8988T (cell line): ENCODE measurements at places on chromosomes 4 and X.

GRCh38 chr4:38562751-38563198 lies 101.2 kb upstream of the KLF3 start:
- DNase-seq: no peak

DNA sequence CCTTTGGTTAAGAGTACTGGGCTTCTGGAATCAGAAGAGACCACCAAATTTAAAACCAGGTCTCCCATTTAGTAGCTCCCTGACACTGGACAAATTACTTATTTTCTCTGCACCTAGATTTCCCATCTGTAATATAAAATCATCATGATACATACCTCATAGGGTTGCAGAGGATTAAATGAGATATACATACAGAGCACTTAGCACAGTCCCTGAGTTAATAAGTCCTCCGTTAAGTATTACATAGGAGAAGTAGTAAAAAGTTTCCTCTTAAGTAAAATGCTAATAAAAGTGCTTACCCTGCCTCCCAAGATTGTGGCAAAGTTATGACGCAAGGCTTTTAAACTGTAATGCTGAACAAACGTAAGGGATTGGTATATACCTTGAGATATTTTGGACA lies 539 bp upstream of the CHIC1 start:
- DNase-seq: no peak

DNA sequence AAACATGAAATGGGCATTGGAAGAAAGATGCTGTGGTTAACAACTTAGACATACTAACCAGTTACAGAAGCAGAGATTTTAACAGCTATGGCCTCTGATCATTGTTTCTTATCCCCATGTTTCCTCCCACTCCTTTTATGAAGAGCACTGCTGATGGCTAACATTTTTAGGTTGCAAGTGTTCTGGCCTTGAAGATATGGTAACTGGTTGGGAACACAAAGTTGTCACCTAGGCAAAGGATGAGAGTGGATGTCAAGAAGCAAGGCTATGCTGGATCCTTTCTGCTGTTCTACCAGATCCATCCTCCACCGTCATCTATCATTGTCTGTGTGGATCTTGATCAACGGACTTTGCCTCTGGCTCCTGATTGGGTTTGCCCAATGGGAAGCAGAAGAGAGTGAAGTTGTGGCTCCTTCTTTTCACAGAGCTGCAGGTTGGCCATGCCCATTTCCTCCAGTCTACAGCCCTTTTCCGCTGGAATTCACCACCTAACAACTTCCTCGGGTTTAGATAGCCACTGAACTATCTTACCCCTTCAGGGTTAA lies 48.9 kb upstream of the SPP1 start:
- no peak for DNase-seq

DNA sequence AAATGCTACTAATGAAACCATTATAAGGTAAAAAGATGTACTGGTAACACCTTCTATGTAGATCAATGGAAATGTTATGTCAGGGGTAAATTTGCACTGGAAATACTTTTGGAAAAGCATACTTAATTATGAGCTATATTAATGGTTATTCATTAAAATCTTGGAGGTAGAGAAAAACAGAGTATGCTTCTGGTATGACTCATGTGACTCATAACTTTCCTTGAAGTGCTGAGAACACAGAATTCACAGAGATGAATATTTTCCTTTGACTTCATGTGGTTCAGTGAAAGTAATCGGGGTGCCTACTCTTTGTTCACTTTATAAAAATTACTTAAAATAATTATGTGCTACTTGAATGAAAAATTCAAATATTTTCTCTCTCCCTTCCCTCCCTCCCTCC lies 254.2 kb downstream of the KCTD8 start:
- DNase-seq: no peak

GRCh38 chrX:148517176-148517575 lies 16.8 kb downstream of the AFF2 start:
- DNase-seq: no peak

- no peak for DNase-seq
Measured at GRCh38 chrX:45445745-45446412, 245.2 kb upstream of the DIPK2B start.

DNA sequence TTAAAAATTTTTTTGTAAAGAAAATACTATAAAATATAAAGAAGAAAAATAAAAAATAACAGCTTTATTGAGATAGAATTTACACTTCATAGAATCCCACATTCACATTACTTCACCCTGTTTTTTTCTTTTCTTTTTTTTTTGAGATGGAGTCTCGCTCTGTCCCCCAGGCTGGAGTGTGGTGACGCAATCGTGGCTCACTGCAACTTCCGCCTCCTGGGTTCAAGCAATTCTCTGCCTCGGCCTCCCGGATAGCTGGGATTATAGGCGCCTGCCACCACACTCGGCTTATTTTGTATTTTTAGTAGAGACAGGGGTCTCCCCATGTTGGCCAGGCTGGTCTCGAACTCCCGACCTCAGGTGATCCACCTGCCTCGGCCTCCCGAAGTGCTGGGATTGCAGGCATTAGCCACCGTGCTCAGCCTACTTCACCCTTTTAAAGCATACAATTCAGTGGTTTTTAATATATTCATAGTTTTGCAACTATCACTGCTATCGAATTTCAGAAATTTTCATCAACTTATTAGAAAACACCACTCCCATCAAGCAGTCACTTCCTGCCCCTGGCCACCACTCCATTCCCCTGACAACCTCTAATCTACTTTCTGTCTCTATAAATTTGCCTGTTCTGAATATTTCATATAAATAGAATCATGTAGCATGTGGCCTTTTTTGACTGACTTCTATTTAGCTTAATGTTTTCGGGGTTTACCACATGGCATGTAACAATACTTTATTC lies 48.7 kb downstream of the TMEM131L start:
- DNase-seq: no peak

- no peak for DNase-seq
Measured at GRCh38 chr4:1643971-1644735, 40.0 kb downstream of the FAM53A start.

DNA sequence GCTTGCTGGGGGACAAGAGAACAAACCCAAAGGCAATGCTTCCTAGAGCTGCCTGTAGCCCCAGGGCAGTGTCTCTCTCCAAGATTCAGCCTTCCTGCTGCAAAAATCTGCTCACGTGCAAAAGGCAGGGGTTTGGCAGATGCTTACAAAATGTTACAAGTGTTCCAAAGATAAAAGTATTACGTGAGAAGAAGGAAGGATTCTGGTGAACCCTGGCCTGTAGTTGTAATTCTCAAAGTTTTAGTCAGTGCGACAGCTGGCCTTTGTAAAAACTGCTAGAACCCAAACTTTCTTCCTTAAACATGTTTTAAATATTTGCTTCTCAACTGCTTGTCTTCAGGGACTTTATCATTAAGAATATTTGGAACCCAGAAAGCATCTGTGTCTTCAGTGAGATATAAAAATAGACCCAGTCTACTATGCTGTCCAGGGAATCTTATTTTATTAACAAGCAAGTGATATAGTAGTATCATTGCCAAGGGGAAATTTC lies 232.3 kb downstream of the FRMPD4 start:
- DNase-seq: no peak

DNA sequence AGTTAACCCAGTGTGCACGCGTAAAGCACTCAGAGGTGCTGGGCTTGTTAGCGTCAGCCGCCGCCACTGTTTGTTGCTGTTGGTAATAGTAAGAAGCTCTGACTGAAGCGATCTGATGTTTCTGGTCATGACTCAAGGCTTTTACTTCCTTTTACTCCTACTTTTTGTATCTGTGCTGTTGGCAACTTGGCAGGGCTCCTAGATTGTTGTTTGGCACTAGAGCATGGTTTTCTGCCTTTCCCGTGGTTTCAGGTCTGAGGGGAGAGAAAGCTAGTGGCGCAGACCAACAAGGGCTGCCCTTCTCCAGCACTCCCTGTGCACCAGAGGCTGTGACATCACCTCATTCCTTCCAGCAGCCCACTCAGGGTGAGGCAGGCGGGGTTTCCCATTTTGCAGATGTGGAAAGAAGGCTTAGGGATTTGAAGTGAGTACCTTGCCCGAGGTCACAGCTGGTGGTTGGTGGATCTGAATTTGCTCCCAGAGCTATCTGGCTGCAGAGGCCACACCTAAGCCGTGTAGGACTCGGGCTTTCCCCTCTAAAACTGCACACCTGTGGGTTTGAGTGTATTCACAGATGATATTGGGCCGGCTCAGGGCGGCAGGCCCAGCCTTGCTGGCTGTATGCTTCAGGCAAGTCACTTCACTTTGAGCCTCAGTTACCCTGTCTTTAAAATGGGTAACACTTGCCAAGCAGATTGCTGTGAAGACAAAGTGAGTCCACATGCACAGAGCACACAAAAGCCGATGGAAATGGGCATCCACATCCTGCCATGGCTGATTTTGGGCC lies 51.2 kb upstream of the TADA2B start:
- DNase-seq: no peak

DNA sequence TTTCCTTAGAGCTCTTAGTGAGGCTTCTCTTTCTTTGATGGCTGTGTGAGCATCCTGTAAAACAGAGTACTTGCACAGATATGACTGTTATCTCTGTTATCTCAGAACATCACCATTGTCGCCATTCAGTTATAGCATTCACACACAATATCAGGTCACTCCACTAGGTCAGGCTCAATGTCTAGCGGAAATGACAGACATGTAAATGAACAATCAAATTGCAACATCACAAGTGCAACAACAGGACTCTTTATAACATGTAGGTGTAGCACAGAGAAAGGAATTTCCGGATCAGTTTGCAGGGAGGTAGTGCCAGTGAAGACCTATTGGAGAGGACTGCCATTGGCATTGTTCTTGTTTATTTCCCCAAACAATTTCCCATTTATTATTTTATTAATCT lies 43.2 kb upstream of the IGSF1 start:
- DNase-seq: no peak

GRCh38 chr4:67550451-67550850 lies 5.1 kb upstream of the CENPC start:
- DNase-seq: no peak

DNA sequence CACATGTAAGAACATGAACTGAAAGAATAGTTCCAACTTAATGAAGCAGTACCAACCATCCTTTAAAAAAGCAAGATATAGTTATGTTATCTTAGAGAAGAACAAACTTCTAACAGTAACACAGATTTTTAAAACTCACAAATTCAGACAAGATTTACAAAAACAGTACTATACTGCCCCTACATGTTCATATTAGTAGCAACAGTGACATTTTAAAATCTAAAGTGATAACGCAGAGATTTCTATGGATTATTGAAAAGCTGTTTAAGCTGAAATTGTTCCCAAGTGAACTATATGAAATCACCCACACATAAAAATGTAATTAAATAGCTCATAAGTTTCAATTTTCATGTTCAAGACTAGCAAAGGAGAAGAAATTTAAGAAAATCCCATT lies 166.0 kb downstream of the FBXW7 start:
- DNase-seq: no peak

GRCh38 chr4:114464726-114465272 lies 133.8 kb upstream of the UGT8 start:
- DNase-seq: no peak

- DNase-seq: no peak
Measured at GRCh38 chrX:38896724-38897298, 95.6 kb downstream of the MID1IP1 start.

- DNase-seq: no peak
Measured at GRCh38 chrX:42530027-42530426, 247.9 kb downstream of the PPP1R2C start.

GRCh38 chr4:139599594-139600374 lies 43.8 kb upstream of the SETD7 start:
- DNase-seq: no peak

- DNase-seq: no peak
Measured at GRCh38 chr4:54945838-54946237, 179.6 kb downstream of the KDR start.

GRCh38 chrX:71852182-71852581 lies 58.5 kb upstream of the NHSL2 start:
- no peak for DNase-seq

DNA sequence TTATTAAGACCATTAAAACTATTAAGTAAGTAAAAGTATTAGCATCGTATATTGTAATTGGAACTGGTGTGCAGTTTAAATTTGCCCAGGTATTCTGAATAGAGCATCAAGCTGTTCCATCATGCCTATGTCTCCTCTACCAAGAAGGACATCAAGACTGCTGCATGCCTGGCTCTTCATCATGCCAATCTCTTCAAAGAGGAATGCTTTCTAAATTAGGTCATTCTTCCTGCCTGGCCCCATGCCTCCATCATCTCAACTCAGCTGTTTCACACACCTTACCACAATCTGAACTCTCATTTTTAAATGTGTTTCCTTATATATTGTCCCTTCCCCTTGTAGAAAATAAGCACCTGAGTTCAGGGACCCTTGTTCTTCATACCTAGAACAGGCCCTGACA lies 270.5 kb upstream of the PPARGC1A start:
- DNase-seq: no peak

GRCh38 chr4:155887847-155888570 lies 15.5 kb upstream of the TDO2 start:
- no peak for DNase-seq

DNA sequence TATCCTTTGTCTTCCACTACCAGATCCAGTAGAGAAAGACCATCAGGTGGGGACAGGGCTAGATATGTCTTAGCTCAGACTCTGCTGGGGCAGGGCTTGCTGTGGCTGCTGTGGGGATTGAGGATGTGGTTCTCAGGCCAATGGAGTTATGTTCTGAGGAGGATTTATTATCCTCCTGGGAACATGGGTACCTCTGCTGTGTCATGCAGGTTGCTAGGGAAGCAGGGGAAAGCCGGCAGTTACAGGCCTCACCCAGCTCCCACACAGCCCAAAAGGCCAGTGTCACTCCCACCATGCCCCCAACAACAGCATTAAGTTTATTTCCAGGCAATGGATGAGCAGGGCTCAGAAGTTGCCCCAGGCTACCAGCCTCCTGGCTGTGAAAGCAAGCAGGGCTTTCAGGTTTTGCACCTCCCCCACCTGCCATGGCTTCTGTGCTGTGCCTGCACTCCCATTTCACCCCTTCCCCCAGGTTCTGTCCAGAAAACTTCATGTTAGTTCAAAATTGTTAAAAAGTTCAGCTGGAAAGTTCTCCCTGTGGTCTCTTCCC lies 879.9 kb downstream of the ARAP2 start:
- no peak for DNase-seq

DNA sequence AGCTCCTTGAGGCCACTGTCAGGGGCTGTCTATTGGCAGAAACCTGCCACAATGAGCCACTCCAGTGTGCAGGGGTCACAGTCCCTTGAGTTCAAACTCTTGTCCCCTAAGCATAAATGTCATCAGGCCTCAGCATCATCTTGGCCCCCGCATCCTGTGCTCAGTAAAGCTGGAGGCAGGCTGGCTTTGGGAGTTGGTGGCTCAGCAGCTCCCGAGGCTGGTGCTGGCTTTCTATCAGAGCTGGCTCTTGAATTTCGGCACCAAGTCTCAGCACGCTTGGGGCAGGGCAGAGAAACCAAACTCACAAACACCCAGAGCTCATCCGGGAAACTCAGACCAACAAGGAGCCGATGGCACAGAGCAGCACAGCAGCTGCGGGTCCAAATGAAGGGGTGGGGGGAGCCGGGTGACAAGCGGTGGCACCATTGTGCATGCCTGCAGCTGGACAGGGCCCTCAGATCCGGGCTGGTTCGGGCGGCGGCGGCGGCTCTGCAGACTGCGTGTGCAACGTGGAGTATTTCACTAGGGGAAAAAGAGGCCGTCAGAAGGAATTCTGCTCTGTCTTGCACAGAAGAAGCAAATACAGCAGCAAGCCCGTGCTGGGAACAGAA lies 75.5 kb downstream of the MTMR1 start:
- DNase-seq: no peak
